ENCODE measurements at places on chromosomes 6 and 20.

GRCh38 chr6:157092736-157093135 is 230.6 kb downstream of the TMEM242 start:
- DNase-seq, result no peak

DNA sequence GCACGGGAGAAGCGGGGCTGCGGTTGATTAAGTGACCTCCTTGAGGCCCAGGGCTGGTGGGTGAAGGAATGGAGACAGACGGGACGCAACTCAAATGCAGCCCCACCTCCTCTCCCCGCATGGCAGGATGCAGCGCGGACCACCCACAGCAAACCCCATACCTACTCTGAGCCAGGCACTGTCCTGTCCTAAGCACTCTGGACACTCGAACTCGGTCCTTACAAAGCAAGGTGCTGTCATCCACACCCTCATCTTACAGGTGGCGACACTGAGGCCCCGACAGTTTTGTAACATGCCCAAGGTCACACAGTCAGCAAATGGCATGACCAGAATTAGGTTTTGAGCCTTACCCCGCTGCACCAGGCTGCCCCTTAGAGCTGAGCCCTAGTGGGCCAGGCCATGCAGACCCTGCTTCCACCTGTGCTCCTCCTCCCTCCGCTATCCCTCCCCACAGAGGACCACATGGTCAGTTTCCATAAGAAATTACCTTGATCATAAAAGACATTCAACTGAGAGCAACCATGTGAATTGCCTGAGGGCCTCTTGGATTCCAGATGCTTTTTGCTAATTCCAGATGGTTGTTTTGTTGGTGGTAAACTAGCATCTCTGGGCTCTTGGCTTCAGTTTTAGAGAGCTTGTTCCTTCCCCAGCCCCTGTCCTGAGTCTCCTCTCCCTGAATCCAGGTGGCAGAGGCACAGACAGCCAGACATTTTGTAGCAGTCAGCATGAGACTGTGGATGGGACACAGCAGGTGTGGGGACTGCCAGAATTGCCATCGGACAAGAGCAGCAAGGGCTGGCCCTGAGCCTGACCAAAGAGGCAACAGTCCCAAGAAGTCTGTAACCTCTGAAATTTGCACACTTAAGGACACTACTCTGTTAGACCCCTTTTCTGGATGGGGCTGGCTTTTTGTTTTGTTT is 171.9 kb upstream of the PMEPA1 start:
- DNase-seq, result no peak

DNA sequence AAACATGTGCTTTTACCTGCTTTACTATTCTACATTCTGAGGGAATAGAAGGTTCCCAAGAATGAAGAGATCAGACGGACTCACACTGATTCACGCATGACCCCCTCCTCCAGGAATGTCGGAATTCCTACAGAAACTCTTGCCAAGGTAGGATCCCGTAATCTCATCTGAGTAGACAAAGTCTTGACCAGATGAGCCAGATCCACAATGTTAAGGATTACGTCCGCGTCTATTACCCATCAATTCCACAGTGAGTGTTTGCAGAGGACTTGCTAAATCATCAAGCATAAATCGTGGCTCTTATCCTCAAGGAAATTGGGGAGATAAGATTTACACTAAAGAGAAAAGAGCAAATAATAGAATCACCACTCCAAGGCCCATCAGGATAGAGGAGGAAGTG is 245.9 kb upstream of the FOXQ1 start:
- DNase-seq, result no peak

DNA sequence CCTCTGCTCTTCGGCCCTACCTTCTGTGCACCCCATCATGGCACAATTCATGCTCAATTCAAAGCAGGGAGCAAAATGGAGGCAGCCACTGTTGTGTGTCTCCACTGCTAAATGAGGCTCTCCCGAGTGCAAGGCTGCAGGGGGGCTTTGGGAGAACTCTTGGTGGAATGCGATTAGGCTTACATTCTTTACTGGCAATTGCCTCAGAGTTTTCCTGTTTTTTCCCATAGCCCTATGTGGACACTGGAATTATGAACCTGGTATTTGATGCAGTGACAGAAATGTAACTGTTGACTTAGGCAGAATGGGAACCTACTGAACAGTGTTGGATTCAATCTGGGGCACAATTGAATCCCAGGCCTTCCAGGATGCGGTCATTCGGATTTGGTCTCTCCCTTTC is 187.9 kb upstream of the GMDS start:
- no peak for DNase-seq

- no peak for DNase-seq
Observed at GRCh38 chr20:48192109-48192508, 406.8 kb upstream of the SULF2 start.

- DNase-seq, result no peak
Observed at GRCh38 chr6:74554041-74554440, 651.8 kb downstream of the COL12A1 start.

- DNase-seq, result peak; percentile 62
Observed at GRCh38 chr6:111997078-111997852, 56.6 kb upstream of the CCN6 start.

GRCh38 chr6:118320652-118321051 is 227.4 kb upstream of the PLN start:
- DNase-seq, result no peak

DNA sequence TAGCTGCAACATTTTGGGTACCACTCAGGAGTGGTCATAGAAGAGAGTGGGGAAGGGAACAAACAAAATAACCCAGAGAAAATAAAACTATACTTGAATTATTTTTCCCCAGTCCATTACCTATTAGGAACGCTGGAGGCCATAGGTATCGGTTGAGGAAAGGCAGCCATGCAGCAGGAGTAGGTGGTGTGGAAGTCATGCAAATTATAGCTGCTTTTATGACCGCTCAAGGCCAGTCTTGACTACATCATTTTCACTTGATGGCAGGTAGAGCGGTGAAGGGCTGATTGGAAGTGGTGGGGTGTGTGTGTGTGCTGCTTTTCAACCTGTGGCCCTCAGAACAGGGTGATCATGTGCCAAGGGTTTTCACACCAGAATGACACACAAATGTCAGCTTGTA is 36.5 kb upstream of the KIF13A start:
- no peak for DNase-seq

DNA sequence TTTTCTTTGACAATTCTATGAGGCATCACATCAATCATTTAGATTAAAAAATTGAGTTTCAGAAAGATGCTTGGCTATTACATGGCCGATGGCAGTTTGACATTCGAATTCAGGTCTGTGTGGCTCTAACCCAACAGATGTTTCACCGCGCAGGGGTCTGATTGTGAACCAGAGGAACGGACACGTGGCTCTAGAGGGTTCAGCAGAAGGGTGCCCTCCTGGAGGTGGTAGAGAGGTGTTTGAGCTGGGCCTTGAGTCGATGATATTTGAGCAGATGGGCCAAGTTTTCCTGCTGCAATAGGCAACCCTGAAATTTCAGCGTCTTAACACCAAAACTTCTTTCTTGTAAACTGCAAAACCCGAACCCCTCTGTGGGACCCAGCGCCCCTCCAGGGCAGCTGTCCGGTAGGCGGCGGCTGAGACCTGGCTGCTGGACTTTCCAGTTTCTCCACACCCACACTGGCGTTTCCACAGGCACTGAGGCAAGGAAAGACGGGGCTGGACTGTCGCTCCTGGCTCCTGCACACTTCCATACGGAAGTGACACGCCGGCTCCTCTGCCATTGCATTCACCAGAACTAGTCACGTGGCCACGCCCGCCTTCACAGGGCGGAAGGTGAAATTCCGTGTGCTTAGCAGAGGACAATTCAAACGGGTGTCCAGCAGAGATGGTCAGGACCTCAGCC is 11.3 kb upstream of the AFDN start:
- DNase-seq, result no peak

Measured in stimulated activated naive CD8-positive, alpha-beta T cell treated with anti-CD3 and anti-CD28 coated beads, Interleukin-15, amount 100 ng/mL, for 72 hours (primary cell).